Hematopoietic multipotent progenitor cell treated with erythropoietin and hydrocortisone succinate and interleukin-3 and kit ligand, for 8 days (in vitro differentiated cells): ENCODE measurements at places on chromosomes 3 and 15.

DNA sequence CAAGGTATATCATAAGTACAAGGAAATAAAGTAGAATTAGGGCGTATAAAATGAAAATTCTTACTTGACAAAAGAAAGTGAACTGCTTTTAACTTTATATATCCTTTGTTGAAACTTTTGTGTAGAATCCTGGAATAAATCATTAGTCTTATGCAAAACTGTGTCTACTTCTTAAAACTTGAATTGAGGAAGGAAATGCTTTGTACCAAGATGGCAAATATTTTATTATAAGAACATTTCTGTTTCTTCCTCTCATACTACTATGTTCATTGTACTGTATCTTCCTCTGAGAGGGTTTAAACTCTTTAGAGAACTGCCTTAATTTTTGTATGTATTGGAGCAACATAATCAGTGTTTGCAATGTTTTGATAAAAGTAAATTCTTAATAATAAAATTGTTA is 42.0 kb downstream of the RASA2 start:
- no peak for DNase-seq

GRCh38 chr3:79285380-79285779 is 482.4 kb downstream of the ROBO1 start:
- no peak for DNase-seq

DNA sequence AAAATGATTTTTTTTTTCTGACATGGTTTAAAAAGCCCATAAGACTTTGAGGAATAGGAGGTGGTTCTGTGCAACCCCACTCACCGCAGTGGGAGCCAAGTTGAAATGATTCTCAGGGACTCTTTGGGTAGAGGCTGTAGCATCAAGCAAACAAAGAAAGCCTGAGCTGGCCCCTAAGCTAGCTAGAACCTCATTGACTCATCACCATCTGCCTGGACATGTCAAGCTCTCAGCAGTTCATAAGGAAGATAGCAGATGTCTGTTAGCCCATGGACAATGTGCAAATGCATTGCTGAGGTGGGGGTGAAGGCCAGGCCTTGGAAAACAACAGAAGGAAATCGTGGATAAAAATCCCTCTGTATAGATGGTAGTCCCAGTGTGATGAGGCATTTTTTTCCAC is 234.8 kb downstream of the NR2F2 start:
- no peak for DNase-seq

DNA sequence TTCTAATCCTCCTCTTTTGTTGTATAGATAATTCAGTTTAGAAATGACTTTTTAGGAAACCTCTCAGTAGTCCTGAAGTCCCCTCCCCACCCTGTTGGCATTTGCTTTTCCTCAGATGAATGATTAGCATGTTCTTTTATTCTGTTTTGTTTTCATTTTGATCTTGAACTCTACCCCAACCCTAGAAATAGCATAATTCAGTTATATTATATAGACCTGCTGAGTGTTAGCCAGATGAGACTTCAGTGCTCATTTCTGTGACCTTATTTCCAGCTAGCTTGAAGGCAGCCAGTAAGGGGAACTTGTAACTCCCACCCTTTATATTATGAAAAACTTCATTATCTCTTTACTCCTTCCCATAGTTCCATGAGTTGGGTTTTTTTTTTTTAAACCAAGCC is 41.2 kb downstream of the SNRK start:
- no peak for DNase-seq

DNA sequence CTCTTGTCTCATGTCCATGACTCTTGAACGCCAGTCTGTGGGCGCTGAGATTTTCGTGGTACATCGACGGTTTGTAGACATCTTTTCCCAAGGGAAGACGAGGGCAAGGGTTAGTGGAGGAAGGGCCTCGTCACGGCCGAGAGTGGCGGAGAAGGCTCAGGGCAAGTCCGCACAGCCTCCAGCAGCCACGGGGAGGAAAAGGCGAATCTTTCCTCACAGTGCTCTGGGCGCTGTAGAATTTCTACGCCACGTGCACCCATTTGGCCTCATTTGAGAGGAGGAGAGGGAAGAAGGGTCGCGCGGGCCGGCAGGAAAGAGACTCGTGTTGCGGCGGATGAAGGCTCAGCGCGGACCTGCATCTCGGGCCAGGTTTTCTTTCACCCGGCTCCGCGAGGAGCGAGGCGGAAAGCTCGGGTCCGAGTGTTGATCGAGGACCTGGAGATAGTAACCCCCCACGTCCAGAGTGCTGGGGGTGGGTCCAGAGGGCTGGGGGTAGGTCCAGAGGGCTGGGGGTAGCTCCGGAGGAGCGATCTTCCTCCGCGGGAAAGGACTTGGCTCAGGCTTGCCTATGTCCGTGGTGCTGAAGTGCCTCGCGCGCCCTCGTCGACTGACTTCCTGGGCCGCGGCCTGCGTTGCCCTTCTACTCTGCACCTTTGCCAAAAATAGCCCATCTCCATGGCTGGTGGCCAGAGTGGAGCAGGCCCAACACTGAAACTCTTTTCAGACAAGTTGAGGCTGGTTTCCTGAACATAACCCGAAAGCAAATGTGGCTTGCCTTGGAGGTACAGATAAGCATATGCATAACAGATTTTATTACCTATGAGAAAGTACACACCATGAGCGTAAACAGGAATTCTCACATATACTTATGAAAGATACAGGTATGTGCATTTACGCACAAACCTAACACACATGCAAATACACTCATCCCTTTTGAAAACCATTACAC is 1.1 kb downstream of the SLC35G2 start:
- peak; percentile 25 for DNase-seq

DNA sequence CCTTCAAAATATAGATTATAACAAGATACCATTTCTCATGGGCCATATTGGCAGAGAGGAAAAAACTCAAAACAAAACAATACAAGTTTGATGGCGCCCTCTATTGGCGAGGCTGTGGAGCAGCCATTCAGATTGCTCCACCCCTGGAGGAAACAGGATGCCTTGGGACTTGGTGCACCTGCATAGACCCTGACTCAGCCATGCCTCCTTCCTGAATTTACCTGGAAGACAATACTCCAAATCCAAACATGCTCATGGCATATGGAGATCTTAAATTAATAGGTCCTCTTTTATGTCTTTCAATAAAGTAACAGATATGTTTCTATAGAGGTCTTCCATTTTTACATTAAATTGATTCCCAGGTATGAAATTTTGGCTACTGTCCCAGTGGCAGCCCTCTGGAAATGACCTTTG is 90.0 kb downstream of the APBA2 start:
- DNase-seq, result peak; percentile 78

DNA sequence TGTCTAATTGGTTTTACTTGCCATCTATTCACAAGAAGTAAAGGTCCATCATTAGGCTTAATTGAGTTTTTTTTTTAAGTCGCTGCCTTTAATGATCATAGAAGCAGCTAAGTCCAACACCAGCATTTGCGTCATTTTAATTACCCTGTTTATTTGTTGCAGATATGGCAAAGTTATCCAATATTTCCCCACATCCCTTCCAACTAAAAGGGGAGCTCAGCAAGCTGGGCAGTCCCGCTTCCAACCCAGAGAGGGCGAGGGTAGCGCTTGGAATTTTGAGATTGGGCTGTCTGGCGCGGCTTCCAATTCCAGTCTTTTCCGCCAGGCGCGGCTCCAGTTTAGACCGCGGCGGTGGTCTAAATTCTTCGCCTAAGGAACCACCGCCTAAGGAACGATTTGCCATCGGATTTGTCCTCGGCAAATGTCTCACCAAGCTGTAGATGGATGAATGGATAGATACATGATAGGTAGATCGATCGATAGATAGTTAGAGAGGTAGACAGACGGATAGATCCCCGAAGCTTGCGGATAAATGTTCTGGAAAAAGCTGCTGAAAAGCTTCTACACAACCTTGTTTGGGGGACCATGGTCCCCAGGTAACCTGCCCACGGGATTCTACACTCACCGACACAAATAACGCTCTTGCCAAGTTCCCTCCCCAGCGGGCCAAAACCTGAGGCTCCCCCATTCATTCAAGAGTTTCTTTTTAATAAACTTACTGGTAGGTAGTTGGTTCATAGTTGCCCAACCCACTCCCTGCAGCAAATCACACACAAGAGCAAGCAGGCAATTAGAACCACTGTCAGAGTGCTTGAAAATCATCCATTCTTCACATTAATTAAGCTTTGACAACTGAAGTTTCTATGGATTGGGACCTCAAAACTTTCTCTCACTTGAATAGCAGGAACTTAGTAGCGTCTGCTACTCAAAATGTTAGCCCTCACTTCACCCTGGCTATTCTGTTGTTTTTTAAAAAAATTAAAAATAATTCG is 49.1 kb downstream of the ZIC4 start:
- DNase-seq, result no peak

- no peak for DNase-seq
Measured at GRCh38 chr15:36358094-36358493, 221.3 kb upstream of the CDIN1 start.

DNA sequence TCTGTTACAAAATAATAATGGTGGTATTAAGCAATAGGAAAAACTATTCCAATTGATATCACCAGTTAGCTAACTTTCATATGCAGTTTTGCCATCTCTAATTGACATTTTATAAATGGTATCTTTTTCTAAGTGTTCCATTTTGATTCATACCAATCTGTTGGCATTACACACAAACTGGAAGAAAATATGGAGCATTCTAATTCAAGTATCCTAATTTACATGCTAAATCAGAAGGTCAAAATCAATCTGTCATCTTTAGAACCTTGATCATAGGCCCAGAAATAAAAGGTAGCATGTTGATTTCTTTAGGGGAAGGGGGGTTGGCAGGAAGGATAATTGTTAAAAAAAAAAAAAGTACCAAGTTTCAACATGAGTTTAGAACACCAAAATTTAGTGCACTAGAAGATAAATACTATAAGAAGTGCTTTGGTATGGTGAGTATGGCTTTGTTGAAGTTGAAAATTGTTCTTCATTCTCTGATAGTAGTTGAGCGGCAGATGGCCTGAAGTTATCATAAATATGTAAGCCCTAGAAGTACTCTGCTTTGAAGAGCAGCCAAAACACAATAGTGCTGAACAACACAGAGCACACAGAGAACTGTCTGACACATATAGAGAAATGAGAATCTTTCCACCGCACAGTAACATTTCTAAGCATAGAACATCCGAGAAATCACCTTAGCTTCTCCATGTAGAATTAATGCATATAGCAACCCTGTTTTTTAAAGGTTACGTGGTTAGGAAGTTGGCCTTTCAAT is 130.1 kb downstream of the TAFA4 start:
- DNase-seq, result no peak

- peak; percentile 74 for DNase-seq
Measured at GRCh38 chr15:91302588-91303439, 202.8 kb downstream of the SV2B start.

- DNase-seq, result no peak
Measured at GRCh38 chr3:128439226-128439625, 27.5 kb downstream of the DNAJB8 start.

DNA sequence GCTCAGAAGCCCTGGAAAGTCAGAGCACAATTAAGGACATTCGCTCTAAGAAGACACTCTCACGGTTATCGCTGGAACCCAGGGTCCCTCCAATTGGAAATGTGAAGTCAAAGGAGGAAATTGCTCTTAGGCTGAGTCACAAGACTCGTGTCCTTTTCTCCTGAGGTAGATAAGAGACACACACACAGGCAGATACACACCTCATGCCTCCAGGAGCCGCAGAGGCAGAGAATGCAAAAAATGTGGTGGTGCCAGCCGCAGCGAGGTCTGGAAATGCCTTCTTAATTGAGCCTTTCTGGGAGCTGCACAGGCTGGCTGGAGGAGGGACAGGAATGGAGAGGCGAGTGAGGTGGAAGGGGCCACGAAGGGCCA is 189.3 kb downstream of the OPA1 start:
- no peak for DNase-seq

DNA sequence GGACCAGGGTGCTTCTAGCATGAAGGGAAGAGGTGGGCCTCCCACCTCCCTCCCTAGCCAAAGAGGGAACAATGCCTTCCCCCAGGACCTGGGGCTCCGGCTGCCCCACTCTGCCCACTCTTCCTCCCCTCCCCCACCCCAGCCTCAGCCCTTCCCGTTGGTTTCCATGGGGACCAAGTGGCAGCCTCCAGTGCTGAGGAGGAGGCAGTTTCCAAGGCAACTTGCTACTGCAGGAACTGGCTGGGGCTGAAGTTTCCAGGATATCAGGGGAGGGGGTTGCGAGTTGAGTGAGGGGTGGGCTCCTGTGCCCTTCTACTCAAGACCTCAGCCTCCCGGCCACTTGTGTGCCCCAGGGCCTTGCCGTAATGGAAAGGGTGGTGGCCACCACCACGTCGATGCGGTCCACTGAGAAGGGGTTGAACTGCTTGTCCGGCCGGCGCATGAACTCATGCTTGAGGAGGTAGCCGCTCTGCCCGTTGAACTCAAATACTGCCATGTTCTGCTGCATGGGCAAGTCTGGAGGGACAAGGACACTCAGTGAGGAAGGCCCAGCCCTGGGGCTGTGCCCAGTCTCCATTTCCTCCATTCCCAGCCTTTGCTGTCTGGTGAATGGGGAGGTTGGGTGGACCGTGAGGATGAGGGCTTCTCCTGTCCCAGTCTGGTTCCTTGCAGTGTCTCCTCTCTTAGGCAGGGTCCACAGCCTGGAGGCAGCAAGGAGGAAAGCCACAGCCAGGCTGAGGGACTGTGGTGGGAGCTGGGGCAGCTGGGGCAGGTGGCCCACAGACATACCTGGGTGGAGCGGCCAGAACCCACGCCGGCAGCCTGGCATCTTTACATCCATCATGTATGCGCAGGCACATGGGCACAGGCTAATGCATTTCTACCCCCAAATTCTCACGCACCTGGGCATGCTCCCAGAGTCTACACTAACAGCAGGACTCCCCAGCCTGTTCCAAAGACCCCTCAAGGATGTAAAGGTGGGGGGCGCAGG is 11.3 kb upstream of the ANKRD63 start:
- no peak for DNase-seq

DNA sequence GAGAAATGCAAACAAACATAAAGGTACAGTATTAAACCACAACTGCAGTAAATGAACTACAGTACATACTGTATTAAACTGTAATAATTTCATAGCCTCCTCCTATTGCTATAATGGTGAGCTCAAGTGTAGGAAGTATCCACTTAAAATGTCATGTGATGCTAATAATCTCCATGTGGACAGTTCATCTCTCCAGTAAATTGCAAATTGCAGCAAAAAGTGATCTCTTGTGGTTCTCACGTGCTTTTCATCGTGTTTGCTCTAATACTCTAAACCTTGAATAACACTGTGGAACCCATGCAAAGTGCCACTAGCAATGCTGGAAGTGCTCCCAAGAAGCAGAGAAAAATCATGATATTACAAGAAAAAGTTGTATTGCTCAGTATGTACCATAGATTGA is 9.2 kb upstream of the FNDC3B start:
- no peak for DNase-seq

DNA sequence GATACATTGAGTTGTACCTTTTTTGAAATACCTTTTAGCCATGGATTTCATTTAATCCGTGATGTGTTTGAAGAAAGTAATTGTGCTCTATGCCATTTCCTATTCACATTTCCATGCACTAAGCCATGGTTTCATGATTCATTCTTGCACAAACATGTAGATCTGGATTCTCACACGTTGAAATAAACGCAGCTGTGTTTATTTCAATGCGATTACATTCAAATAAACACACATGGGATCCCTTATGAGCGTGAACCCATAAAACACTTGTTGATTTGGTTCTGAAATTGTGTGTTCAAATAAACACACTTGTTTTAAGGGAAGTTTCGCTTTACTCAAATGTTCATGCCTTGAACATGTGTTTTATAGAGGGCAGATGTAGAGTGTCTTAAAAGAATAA is 39.2 kb downstream of the BBX start:
- no peak for DNase-seq
